ENCODE measurements at places on chromosomes 5 and 9. TPM values are rescaled to one million over a fixed set of nuclear protein-coding genes. Genes with fewer than 3 reads are reported as not detected.

MCIDAS gene
- total RNA-seq, result not detected

SVEP1 gene
- not detected for total RNA-seq

PCDHB2 gene
- not detected for total RNA-seq

LOX gene
- not detected for total RNA-seq

LHX3 gene
- 0.19 TPM for total RNA-seq

SLC27A6 gene
- not detected for total RNA-seq

SURF6 gene
- 25.9 TPM for total RNA-seq

MINAR2 gene
- total RNA-seq, result not detected

CD74 gene
- total RNA-seq, result 5,670 TPM

FOXD4L6 gene
- total RNA-seq, result not detected

CER1 gene
- not detected for total RNA-seq

CSF2 gene
- not detected for total RNA-seq

SARDH gene
- total RNA-seq, result 0.07 TPM

PAEP gene
- total RNA-seq, result not detected

WNT8A gene
- total RNA-seq, result not detected

BTNL3 gene
- not detected for total RNA-seq

SMIM23 gene
- not detected for total RNA-seq

IFNA13 gene
- total RNA-seq, result not detected

N4BP3 gene
- 47.2 TPM for total RNA-seq

TRIM14 gene
- total RNA-seq, result 22.4 TPM

TAF11L5 gene
- total RNA-seq, result not detected

PTTG1 gene
- total RNA-seq, result 7.5 TPM

LCN15 gene
- not detected for total RNA-seq

DND1 gene
- total RNA-seq, result 3.0 TPM

ENHO gene
- not detected for total RNA-seq

SGCD gene
- total RNA-seq, result not detected

NEK6 gene
- total RNA-seq, result 66.3 TPM

PCA3 gene
- total RNA-seq, result not detected

MEIKIN gene
- total RNA-seq, result 0.75 TPM

DOLK gene
- total RNA-seq, result 12.2 TPM

FAM151B gene
- 1.1 TPM for total RNA-seq

PCDHGA6 gene
- 2.5 TPM for total RNA-seq

ZNF346 gene
- 38.4 TPM for total RNA-seq

PCDHB16 gene
- not detected for total RNA-seq
